ENCODE measurements at places on chromosomes 2 and 18. TPM values are rescaled to one million over a fixed set of nuclear protein-coding genes. Genes with fewer than 3 reads are reported as not detected.

The PRKD3 gene
- 32.3 TPM for total RNA-seq

The SLC9A4 gene
- total RNA-seq: not detected

The SIX3 gene
- not detected for total RNA-seq

The PAIP2B gene
- total RNA-seq: 1.5 TPM

The MLPH gene
- total RNA-seq: 9.9 TPM

The IL36G gene
- total RNA-seq: 5.0 TPM

The POMC gene
- not detected for total RNA-seq

The AQP4 gene
- not detected for total RNA-seq

The IL18R1 gene
- 2.1 TPM for total RNA-seq

Measured in hair follicular keratinocyte (primary cell).